ENCODE measurements at places on chromosomes 1 and 21. TPM values are rescaled to one million over a fixed set of nuclear protein-coding genes. Genes with fewer than 3 reads are reported as not detected.

RIIAD1 gene
- total RNA-seq: not detected

PSEN2 gene
- not detected for total RNA-seq

APOBEC4 gene
- not detected for total RNA-seq

MAP10 gene
- 8.2 TPM for total RNA-seq

RBM11 gene
- not detected for total RNA-seq

TDRD5 gene
- not detected for total RNA-seq

CLEC20A gene
- total RNA-seq: not detected

OR2L5 gene
- total RNA-seq: 0.19 TPM

KCNN3 gene
- 50.0 TPM for total RNA-seq

LMX1A gene
- total RNA-seq: not detected

CD101 gene
- not detected for total RNA-seq

TMEM52 gene
- total RNA-seq: not detected

DMBX1 gene
- not detected for total RNA-seq

FLG2 gene
- total RNA-seq: not detected

NFASC gene
- total RNA-seq: 0.75 TPM

C1QTNF12 gene
- 2.5 TPM for total RNA-seq

ITLN2 gene
- not detected for total RNA-seq

CLDN8 gene
- total RNA-seq: not detected

SYTL1 gene
- total RNA-seq: 119 TPM
